ENCODE measurements at places on chromosomes 7 and 10.
A peak's percentile ranks its signal among the peaks of the same experiment; 100 is the strongest.

GRCh38 chr7:112462236-112462635, 12.0 kb downstream of the IFRD1 start:
- no peak for DNase-seq

DNA sequence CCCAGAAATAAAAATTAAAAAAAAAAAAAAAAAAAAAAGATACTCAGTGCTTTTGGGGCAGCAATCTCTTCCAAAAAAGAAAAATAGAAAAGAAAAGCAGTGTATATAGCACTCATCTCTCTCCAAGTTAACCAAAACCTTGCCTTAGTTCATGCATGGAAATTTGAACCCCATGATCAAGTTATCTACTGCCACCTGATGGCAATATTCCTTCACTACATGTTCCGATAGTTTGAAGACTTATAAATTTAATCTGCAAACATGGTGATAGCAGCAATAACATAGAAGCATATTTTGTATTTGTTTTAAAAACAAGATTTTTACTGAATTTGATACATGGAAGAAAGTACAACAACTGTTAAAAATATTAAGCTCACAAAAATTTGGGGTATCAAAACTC, 48.6 kb upstream of the SLIT1 start:
- DNase-seq: peak; percentile 21

DNA sequence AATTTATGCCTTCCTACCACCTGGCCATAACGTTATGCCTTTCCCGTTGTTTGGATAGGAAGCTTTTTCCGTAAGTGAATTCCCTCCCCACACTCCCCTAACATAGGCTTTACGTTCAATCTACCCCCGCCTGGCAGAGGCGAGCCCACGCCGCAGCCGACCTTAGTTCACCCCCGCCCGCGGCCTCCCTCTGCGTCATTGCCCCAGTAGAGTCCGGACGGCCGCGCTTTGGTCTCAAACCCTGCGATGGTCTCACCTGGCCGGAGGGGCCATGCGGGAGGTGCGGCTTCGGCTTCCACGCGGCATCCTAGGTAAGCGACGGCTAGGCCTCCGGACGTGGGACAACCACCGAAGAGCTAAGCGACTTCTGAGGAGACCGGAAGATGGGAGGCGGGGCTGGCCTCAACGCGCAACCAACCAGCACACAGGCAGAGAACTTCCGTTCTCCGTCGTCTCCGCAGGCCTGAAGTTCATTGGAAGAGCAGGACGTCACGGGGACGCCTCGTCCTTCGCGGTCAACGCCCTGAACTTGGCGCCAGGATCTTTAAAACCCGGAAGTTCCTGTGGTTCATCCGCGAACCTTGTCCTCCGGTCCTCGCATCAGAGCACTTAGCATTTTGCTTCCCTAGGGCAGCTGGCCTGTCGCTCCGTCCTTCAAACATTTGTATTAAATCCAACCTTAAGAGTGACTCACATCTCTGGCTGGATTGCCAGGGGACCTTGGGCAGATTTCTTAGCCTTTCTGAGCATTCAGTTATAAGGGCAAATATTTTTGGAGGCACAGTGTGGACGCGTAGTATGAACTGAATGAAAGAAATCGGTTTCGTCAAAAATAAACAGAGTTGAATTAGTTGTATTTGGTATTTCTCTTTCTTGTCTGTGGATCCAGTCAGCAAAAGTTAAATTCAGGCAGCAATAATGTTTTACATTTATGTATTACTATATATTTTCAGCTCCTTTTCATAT, at the start of gene CHCHD2:
Gene CHCHD2 (minus strand): TSS at position 369 of the 966 bp plus-strand sequence. CDS start 63 bp downstream, at position 306.
- DNase-seq: peak; percentile 97

GRCh38 chr7:101081432-101081831, 3.8 kb upstream of the TRIM56 start:
- no peak for DNase-seq
